ENCODE measurements at places on chromosomes 12 and 14.

DNA sequence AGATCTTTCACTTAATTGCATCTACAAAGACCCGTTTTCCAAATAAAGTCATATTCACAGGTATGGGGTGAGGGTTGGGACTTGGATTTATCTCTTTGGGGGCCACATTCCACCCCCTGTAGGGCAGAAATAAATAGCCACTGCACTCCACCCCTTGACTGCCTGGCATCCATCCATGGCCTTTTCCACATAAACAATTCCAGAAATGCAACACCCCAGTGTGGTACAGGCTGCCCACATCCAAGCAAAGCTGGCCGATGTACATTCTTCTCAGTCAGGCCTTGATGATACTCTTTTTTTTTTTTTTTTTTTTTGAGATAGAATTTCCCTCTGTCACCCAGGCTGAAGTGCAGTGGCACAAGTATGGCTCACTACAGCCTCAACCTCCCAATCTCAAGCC lies 12.9 kb downstream of the DGLUCY start:
- no peak for DNase-seq

GRCh38 chr14:21307637-21308036 lies 27.8 kb downstream of the RPGRIP1 start:
- DNase-seq: no peak

GRCh38 chr12:13198876-13199275 lies 2.4 kb downstream of the EMP1 start:
- no peak for DNase-seq

DNA sequence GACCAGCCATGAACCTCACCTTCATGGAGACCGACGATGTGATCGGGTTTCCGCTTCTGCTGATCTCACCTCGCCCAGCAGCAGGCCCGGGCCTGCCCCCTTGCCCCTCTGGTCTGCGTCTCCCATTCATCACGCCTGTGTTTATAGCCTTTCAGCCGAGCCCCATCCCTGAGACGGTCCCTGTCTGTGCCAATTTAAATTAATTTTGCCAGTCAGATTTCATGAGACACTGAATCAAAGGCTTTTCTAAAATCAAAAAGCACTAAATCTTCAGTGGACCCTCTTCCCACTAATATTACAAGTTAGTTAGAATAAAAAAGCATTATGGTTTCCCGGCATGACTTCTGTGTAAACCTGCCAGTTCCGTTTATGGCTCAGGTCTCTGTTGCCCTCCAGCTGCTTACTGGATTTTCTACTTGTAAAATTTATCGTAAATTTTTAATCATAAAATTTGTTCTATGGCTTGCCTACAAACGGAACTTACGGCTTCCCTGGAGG lies 155.9 kb downstream of the ESRRB start:
- no peak for DNase-seq

- DNase-seq: no peak
Measured at GRCh38 chr12:129401572-129401971, 502.3 kb downstream of the TMEM132D start.

DNA sequence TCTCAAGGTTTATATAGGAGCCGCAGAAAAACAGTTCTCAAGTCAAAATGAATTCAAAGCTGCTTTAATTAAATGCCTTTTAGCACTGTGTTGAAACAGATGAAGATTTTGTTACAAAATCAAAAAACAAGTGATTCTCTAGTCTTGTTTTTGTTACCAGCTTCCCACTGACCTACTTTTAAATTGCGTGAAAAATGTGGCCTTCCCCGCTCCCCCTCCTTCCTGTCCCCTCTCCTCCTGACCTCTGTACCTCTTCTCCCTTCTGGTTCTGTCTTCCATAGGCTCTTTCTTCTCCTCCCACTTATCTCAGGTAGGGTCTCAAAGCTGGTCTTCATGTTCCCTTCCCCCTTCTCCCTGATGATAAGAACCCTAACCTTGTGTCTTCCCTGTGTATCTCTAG lies 90.0 kb upstream of the MDM1 start:
- DNase-seq: no peak

- no peak for DNase-seq
Measured at GRCh38 chr14:24633353-24633752, 637 bp downstream of the GZMB start.

- DNase-seq: no peak
Measured at GRCh38 chr12:89225401-89225800, 126.9 kb downstream of the DUSP6 start.

- no peak for DNase-seq
Measured at GRCh38 chr14:54338696-54339317, 58.0 kb upstream of the CDKN3 start.

- no peak for DNase-seq
Measured at GRCh38 chr12:42603246-42603990, 13.9 kb upstream of the PRICKLE1 start.

DNA sequence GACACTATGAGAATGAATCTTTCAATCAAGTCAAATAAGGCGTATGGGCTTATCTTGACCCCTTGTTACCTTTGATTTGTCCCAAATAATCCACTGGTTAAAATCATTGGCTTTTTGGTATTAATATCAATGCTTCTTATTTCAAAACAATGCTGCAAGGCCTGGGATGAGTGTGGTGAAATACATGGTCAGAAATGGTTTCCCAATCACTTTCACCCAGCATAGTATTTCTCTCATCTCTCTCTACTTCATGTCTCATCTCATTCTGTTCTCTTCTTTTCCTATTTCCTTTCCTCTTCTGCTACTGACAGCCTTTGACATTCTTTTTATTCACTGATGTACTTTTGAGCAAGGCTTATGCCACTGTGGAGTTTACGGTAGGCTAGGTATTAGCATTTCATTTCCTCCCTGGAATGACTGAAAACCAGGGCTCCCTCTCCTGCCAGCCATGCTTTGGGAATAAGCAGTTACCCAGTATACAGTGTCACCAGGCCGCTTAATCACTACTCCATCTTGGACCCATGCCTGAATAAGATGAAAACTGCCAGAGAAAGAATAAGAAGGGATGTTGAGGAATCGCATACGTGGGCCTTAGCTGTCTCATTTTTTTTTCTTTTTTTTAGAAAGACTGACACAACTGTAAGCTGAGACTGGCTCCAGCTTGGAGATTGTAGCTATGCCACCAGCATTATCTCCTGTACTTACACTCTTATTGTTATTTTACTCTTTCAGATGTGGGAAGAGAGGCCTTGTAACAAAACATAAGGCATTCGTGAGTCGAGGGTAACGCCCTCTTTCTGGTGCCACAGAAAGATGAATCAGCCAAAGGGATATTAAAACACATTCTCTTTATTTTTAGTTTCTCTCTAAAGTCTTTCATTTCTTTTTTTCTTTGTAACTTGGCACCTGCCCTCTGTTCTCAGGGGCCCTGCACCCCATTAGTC lies 53.5 kb downstream of the IGF1 start:
- DNase-seq: peak; percentile 25

DNA sequence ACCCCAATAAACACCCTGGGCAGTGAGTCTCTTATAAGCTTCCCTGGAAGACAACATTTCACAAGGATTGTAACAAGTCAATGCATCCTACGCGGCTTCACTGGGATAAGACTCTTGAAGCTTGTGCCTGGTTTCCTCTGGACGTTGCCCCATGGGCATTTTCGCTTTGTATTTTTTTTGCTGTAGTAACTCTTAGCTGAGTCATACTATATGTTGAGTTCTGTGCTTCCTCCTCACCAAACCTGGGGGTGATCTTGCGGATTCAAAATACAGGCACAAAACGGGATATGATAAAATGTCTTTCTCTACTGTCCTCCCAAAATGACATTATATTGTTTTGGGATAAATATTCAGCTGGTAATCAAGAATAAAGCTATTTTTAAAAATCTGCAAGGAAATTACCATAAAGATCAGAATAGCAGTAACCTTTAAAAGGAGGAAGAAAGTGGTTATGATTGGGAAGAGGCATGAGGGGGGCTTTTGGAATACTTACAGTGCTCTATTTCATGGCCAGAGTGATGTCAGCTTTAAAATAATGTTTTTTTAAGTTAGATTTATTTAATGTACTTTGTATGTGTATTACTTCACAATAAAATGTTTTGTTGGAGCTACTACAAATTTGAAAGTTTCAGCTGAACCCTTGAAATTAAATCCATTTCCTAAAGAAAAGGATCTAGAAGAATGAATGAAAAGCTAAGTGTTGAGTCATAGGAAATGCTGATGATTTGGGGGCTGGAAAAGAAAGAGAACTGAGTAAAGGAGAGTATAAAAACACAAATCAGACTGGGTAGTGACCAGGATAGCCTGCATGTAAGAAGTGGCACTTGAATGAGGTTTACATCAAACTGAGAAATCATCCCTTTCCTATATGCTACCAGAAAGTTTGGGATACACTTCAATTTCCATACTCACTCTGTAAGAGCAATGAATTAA lies 14.7 kb downstream of the BTBD7 start:
- no peak for DNase-seq

DNA sequence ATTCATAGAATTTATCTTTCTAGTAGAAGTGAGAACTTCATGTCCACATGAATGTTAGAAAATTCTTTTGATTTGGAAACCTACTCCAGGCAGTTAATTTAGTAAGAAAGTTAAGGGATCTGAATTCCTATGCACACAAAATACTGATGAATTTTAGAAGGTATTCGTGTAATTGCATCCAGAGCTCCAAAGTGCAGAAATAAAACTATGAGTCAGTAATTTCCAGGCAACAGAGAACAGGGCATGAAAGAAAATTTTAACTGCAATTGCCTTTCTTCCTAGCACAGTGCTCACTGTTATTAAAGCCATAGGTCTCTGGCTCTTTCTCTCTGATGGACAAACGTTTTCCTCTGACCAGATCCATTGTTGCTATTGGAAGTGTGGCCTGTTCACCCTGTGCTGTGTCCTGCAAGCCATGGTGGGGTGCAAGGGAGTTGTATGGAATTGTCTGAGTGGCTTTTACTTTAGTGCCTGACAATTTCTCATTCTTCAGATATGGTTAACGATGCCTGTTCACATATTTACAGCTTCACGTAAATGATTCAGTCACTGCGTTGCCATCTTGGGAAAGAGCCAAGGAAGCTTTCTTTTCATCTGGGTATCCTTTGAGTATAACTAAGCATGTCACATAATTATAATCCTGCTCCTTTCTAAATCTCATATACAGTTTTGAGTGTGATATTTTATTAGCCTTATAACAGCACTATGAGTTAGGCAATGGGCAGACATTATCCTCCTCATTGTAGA lies 145.1 kb downstream of the ACSS3 start:
- no peak for DNase-seq

DNA sequence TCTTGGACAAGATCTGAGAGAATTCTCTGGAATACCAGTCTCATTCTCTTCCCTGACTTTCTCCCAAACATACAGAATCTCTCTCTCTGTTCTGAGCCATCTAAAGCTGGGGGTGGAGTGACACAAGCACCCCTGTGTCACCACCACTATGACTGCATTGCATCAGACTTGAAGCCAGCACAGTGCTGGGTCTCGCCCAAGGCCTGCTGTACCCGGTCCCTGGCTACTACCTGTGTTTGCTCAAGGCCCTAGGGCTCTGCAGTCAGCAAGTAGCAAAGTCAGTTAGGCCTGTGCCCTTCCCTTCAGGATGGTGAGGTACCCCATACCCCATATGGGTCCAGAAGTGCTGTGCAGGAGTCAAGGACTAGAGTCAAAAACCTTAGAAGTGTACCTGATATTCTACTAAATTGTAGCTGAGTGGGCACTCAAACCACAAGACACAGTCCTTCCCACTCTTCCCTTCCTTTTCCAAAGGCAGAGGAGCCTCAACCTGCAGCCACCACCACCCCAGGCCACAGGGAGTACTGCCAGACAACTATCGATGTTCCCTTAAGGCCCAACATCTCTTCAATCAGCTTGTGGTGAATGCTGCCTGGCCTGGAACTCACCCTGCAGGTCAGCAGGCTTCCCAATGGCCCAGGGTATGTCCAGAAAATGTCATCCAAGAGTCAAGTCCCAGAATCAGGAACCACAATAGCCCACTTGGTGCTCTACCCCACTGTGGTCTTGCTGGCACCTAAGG lies 21.2 kb upstream of the RDH16 start:
- DNase-seq: no peak

DNA sequence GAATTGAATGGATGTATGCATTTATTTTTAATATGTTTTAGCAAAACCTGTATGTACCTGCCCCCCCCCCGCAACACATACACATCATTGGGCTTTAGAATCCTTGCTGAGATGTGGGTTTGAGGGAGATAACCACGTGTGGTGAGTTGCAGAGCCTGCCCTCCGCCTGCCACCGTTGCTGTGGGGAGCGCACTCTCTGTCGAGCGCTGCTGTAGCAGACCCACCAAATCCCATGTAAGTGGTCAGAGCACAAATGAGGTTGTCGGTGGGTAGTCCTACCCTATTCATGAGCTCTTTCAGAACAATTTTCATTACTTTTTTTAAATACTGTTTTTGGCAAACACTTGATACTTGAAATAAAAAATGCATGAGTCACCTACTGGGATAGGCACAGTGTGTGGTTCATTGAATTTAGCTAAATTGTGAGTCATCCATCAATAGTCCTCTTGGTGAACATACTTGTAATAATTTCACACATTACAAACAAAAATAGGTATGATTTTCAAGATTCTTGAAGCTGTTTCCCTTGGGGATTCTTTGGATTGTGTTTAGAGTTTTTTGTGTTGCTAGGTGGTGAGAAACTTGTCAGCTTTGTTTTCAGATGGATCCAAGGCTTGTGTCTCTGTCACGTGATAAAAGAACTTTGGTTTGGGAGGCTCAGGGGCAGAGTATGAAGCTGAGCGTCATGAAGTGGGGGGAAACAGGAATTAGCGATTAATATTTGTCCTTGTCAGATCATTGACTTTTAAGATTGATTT lies 107.6 kb downstream of the PTCSC3 start:
- DNase-seq: peak; percentile 28

GRCh38 chr12:107368586-107368985 lies 275.2 kb upstream of the CRY1 start:
- DNase-seq: no peak

- DNase-seq: no peak
Measured at GRCh38 chr12:69129564-69129963, 109.8 kb upstream of the CPSF6 start.

DNA sequence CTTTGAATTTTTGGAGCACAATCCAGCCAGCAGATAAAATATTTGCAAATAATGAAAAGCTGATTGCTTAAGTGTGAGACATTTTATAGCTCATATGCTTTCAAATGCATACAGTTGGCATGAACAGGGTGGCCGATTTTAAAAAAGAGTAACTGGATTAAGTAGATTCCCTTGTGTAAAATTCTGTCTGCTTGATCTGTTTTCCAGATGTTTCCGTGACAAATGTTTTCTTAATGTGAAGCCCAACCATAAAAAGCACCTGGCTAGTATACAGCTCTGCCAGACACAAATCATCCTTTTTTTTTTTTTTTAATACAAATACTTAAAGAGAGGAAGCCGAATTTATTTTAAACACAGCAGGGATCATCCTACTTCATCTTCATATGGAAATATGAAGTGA lies 440.7 kb downstream of the CCER1 start:
- DNase-seq: no peak

- peak; percentile 85 for DNase-seq
Measured at GRCh38 chr14:30389134-30389876, 169.7 kb upstream of the G2E3 start.
